RCC 7860 (cell line): ENCODE measurements at places on chromosomes 5 and 9.
A peak's percentile ranks its signal among the peaks of the same experiment; 100 is the strongest.

DNA sequence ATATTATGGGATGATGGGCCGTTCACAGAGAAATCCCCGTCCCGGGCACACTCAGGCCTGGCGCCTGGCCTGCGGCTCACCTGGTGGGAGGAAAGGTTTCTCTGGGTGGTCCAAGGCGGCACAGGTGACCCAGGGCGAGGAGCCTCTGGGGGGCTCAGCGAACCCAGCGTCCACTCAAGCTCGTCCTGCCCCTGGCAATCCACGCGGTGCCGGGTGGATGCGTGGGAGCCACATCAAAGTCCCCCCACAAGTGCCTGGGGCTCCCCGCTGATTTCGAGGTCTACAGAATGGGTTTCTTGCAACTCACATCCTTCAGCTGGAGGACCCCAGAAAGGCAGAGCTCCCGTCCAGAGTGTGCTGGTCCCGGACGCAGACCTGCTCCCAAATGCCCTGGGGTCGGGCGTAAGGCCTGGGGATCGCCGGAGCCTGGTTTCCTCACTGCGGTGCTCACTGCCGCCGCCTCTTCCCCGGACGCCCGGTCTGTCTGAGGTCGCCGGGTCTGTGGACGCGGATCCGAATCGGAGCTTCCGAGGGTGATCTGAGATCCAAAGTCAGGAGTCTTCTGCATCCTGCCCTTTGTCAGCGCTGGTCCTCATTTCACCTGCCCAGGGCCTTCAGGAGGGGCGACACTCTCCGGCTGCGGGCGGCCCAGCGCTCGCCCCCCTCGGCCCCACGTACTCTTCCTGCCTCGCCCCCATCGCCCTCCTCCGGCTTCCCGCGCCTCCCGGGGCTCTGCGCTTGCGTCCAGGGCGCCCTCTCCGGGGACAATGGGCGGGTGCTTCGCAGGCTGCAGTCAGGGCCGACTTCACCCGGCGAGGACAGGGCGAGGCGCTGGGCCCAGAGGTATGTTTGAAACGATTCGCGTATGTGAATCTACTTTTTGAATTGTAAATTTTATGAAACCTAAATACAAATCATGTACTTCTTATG is 20.0 kb upstream of the RUFY1 start:
- DNase-seq, result no peak

- no peak for DNase-seq
Observed at GRCh38 chr5:5199495-5199894, 59.4 kb downstream of the ADAMTS16 start.

GRCh38 chr5:39104221-39104620 is 30.0 kb upstream of the RICTOR start:
- DNase-seq, result no peak

DNA sequence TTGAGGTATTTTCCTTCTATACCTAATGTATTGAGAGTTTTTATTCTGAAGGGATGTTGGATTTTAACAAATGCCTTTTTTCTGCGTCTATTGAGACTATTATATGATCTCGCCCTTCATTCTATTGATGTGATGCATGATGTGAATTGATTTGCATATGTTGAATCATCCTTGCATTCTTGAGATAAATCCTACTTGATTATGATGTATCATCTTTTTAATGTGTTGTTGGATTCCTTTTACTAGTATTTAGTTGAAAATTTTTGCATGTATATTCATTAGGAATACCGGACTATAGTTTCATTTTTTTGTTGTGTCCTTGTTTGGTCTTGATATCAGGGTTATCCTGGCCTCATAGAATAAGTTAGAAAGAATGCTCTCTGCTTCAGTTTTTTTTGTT is 169.7 kb downstream of the NPR3 start:
- no peak for DNase-seq

DNA sequence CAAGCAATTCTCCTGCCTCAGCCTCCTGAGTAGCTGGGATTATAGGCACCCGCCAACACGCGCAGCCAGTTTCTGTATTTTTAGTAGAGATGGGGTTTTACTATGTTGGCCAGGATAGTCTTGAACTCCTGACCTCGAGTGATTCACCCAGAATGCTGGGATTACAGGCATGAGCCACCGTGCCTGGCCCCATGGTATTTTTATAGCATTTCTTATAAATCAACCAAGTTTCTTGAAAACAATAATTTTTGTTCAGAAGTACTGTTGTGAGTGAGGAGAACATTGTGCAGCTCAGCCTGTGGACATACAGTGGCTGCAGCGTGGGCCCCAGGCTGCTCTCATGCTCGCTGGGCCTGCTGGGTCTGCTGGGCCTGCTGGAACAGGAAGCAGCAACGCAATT is 45.3 kb downstream of the MAP1B start:
- DNase-seq, result no peak

DNA sequence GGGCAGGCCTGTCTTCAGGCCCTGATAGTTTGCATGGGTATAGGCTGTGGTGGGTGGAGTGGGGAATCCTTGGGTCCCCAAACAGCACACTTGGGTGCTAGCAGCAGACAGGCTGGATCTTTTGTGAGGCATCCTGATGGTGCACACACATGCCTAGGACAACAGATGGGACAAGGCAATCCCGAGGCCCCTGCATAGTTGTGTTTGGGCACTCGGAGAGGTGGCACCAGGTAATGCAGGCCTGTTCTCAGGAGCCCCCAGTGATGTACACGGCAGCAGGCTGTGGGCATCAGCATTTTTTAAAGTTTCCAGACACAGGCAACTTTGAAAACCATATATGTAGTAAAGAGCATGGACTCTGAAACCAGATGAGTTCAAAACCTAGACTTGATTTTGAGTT is 65.4 kb downstream of the EPB41L4A start:
- no peak for DNase-seq

DNA sequence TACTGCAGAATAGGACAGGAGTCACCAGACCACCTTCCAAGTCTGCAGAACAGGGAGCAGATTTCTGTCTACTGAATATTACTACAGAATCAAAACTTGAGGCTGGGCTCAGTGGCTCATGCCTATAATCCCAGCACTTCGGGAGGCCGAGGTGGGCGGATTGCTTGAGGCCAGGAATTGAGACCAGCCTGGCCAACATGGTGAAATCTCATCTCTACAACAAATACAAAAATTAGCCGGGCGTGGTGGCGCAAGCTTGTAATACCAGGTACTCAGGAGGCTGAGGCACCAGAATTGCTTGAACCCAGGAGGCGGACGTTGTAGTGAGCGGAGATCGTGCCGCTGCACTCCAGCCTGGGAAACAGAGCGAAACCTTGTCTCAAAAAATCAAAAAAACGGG is 710.8 kb upstream of the WWC1 start:
- DNase-seq, result no peak

DNA sequence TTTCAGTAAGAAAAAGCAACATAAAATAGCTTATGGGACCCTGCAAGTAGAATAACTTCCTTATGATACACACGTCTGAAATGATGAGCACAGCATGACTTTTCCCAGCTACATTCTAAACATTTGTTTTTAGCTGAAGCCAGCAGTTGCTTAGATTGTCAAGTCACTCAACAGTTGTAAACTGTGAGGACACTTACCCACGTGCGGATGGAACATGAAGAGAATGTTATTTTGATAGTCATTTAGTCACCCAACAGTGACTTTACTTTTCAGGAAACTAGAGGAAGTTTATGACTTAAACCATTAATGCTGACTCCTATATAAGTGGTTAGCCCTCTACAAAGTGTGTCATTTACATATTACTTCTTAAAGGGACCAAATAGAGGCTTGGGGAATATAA is 3.0 kb downstream of the HACD4 start:
- no peak for DNase-seq

DNA sequence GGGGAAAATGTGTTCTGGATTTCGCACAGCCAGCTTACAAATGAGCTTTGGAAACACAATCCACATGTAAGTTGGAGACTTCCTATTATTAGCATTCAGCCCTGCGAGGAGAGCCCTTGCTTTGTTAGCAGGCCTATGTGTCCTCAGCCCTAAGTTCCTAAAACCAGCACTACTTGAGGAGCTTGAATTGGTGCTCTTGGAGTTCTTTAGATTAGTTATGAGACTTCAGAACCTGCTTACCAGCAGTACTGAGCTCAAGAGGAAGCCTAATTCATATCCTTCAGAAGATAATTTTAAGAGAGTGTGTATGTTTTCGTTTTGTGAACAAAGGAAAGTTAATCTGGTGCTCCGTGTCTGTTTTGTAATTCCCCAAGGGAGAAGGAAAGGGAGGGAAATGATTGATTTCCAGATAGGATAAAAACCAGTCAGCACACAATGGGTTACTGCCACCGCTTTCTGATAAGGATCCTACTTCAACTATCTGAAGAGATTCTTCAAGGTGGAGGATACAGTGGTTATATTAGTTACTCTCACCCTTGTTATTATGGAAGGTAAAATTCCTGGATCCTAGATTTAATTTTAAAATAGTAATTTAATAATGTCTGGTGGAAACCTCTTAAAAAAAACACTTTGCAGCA is 35.2 kb downstream of the PIK3R1 start:
- DNase-seq, result no peak

- DNase-seq, result no peak
Observed at GRCh38 chr5:133469846-133470245, 142.5 kb downstream of the FSTL4 start.

DNA sequence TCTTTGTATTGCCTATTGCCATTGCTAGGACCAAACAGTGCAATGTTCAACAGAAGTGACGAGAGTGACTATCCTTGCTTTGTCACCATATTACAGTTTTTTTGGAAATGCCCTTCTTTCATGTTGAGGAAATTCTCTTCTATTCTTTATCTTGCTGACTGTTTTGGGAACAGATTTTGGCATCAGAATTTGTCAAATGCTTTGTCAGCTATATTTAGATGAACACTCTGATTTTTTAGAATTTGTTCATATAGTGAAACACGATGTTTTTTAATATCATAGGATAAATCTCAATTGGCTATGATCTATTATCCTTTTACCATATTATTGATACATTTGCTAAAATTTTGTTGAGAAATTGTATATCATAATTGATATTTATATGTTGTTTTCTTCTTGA is 31.4 kb downstream of the FBN2 start:
- no peak for DNase-seq

DNA sequence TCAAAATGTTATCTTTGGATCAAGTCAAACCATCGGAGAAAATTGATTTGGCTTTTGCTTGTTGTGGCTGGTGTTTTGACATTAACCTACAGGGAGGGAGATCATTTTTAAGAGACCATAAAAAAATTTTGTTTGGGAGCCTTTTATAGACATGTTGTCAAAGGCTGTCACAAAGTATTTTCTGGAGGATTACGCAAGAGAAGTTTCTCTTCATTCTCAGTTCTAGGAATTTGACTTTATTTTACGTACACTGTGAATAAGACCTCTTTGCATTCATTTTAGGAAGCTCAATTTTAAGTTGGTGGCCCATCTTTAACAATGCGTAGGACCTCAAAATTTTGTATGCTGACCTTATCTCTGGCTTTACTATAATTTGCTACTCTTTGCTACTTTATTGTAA is 50.2 kb upstream of the SLC44A1 start:
- no peak for DNase-seq

DNA sequence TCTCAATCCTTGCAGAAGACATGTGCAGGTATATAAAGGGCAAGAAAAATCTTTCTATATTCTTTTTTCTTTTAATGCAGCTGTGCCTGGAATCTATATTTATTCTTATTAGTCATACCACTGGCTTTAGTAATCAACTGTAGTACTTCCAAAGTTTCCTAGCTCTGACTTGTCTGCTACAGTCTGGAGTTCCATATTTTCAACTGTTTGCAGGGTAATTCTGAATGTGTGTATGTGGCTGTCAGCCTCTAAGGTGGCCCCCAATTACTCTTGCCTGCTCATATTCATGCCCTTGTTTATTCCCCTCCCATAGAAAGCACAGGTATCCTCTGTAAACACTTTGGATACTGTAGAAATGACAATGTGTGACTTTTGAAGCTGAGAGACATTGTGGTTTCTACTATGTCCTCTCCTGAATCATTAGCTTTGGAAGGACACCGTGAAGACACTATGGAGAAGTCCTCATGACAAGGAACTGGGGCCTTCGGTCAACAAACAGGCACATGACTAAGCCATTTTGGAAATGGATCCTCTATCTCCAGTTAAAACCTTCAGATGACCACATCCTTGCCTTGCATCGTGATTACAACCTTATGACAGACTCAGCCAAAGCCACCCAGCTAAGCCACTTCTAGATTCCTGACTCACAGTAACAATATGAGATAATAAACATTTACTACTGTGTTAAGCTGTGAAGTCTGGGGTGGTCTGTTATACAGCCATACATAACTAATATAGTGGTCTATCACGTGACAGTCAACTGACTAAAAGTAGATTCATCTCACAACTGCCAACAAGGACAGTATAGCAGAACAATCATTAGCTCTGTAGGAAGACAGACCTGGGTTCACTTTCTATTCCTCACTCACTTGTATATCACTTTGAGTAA is 49.5 kb upstream of the SUSD1 start:
- peak; percentile 49 for DNase-seq

DNA sequence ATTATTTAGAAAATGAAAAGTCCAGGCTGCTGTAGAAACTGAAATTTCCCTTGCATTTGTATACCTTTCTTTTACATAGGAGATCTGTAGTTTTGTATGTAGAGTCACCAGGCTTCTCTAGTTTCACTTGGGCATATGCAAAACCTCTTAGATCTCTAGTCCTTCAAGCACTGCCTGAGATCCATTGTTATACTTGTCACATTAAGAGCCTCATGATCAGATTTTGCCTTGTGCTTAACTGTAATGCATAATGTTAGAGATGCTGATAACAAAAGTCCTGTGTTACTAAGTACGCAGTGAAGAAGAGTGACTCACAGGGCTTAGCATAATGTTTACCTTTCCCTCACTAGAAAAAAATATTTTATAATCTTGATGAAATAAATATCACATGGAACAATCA is 250.2 kb downstream of the CYLC2 start:
- DNase-seq, result no peak
